ENCODE measurements at places on chromosomes 7 and 10. TPM values are rescaled to one million over a fixed set of nuclear protein-coding genes. Genes with fewer than 3 reads are reported as not detected.

DNA sequence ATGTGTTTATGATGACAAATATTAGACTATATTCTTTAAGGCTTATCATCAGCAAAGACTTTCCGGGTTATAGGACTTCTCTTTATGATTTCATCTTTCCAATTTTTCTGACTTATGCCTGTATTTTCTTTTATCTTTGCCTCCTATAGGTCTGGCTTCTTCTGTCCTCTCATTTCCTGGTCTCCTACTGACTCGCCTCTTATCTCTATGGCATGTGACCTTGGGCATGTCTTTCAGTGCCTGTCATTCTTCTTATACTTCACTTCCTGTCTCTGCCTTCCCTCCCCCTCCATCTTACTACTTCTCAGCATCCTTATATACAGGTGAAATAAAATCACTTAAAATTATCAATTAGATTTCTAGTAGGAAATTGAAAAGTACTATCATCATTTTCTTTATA is 42.2 kb downstream of the PCDH15 start:
- DNase-seq: no peak

- DNase-seq: no peak
Observed at GRCh38 chr7:111261496-111261895, 170.6 kb downstream of the LRRN3 start.

DNA sequence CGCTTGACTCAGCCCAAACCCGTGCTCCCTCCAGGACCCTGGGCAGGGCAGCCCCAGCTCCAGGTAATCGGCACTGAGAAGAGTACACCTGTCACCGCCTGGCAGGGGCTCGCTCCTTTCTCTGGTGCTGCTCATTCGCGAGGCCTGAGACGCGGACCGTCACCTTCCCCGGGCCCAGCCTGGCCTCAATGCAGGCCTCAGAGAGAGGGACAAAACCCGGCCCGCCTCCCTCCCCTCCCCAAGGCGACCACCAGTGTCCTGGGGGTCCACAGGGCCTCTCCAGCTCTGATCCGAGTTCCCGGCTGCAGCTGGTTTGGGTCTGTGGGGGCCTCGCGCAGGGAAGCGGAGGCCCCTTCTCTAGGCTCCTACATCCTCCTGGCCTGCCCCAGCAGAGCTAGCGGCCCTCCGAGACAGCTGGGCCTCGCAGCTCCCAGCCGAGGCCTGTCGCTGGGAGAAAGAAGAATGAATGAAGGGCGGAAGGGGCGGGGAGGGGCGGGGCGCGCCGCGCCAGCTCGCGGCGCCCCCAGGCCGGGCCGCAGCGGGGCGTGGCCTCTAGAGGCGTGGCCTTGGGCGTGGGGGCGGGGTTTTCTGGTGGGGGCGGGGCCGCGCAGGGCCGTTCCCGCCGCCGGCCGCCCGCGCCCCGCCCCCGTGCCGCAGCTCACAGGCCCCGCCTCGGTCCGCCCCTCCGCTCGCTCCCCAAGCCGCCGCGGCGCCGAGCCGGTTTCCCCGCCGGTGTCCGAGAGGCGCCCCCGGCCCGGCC is at the start of gene LIMK1:
Gene LIMK1, plus strand, starts transcription at position 688 of the 760 bp plus-strand sequence. CDS start 187 bp downstream, outside the sequence.
- no peak for DNase-seq

DNA sequence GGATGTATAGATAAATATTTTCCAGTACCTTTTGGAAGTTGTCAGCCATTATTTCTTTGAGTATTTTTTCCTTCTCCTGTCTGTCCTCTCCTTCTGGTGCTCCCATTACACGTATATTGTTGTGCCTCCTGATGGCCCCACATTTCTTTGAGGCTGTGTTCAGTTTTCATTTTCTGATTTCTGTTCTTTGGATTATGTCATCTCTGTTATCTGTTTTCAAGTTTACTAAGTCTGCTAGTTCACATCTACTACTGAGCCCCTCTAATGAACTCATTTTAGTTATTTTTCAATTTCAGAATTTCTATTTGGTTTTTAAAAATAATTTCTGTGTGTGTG is 16.3 kb downstream of the RBM33 start:
- DNase-seq: no peak

DNA sequence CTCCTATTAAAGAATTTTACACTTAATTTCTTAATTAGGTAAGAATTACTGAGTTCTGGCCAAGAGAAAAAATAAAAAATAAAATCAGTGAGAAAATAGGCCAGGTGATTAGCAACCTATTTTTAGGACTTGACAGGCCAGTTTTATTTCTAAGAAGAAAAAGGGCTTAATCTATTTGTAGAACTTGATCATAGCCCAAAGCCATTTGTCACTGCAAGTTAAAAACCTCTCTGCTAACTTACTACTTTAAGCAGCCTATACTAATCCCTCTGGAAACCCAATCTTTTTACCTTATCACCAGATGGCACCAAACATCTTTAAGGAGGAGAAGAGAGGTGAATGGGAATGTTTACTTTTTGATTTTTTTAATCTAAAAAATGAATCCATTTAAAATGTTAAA is 222.1 kb upstream of the RHOBTB1 start:
- no peak for DNase-seq

The SMARCD3 gene
- total RNA-seq: 81.5 TPM

The SPDYE5 gene
- not detected for total RNA-seq
